ENCODE measurements at places on chromosomes 2 and 18.
A peak's percentile ranks its signal among the peaks of the same experiment; 100 is the strongest.

GRCh38 chr2:164981217-164981990 lies 26.1 kb upstream of the SLC38A11 start:
- DNase-seq = no peak

- no peak for DNase-seq
Measured at GRCh38 chr2:53655256-53655655, 112.3 kb upstream of the CHAC2 start.

DNA sequence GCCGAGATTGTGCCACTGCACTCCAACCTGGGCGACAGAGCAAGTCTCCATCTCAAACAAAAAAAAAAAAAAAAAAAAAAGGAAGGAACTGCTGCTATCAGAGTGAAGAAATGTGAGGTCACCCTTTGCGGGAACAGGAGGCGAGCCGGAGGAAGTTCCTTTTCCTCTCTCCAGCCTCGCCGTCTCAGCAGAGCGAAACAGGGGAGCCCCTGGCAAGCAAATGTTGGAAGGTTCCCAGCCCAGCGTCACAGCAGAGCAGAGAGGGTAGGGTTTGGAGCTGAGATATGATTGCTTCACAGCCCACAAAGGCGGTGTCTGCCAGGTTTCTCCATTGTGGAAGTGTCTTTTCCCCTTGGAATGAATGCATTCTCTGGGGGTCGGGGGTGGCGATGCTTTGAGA lies 28.5 kb downstream of the SLC20A1 start:
- peak; percentile 72 for DNase-seq

DNA sequence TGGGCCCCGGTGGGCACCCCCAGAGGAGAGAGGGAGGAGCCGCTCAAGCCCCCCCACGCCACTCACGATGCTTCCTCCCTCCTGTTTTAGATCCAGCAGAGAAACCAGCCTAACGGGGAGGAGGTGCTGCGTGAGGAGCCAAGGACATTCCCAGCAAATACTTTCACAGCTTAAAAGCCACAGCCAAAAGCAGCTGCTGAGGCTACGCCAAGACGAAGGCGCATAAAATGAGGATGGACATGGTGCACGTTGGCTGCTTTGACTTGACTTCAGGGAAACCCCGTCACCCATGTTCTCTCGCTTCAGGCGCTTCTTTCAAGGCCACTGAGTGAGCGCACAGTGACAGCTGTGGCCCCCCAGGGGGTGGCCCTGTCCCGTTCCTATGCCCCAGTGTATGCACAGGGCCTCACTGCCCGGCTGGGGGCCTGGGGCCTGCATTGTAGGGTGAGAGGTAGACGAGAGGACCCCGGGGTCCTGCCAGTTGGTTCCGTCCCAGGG lies 72.1 kb upstream of the PXDN start:
- DNase-seq = peak; percentile 34
